ENCODE measurements at places on chromosomes 7 and 10. TPM values are rescaled to one million over a fixed set of nuclear protein-coding genes. Genes with fewer than 3 reads are reported as not detected.

- no peak for DNase-seq
Observed at GRCh38 chr10:34017281-34017680, 682.8 kb upstream of the NRP1 start.

- DNase-seq: no peak
Observed at GRCh38 chr10:106528702-106529101, 635.8 kb downstream of the SORCS1 start.

GRCh38 chr10:77319557-77319956, 318.1 kb downstream of the KCNMA1 start:
- no peak for DNase-seq

DNA sequence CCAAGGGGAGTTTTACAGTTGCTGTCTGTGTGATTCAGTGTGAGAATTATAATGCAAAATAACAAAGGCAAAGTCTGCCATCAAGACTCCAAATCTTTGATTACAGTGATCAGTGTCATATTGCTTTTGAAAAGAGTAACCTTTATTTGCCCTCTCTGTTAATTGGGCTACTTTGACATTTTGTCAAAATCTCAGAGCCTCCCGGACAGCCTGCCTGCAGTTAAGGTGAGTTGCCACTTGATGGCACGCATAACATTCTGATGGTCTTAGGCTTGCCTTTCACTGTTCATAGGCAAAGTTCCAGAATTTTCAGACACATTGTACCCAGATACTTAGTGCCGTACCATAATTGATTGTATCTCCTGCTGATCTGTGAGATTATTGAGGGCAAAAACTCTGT, 253.5 kb downstream of the ABCA13 start:
- DNase-seq: no peak

DNA sequence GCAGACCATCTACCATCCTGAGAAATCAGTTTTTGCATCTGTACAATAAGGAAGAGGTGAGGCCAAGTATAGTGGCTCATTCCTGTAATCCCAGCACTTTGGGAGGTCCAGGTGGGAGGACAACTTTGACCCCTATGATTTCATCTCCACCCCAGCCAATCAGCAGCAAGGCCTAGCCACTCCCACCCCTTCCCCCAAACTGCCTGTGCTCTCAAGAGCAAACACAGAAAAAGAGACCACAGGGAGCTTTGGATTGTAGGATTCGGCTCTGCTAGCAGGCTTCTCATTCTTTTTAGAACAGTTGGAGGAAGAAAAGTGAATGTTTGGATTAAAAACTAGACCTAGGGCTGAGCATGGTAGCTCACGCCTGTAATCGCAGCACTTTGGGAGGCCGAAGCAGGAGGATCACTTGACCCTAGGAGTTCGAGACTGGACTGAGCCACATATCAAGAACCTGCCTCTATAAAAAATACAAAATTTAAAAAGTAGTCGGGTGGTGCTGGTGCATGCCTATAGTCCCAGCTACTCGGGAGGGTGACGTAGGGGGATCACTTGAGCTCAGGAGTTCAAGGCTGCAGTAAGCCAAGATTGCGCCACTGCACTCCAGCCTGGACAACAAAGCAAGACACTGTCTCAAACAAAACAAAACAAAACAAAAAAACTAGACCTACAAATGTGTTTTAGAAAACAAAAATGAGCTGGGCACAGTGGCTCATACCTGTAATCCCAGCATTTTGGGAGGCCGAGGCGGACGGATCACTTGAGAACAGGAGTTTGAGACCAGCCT, 25.1 kb upstream of the PROSER2 start:
- DNase-seq: no peak

GRCh38 chr10:124354411-124355382, 64.0 kb downstream of the OAT start:
- DNase-seq: no peak

Gene VWDE
- total RNA-seq: not detected

Gene TMEM270
- total RNA-seq: not detected

DNA sequence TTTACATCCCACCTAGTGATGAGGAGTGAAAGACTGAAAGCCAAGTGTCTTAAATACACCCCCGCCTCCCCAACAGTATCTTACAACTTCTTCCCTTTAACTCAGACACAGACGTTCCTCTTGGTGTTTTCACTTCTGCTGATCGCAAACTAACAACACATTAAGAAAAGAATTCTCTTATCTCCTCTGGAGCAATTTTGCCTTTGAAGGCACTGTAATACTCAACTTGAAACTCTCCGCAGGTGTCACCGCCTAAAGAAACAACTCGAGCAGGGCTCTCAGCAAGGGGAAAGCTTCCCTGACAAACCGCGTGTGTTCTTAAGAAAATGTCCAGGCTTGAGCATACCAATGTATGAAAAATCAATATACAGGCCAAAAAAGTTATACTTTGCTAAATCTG, 452 bp downstream of the SEMA3C start:
- no peak for DNase-seq

GRCh38 chr10:35570397-35570796, 34.7 kb upstream of the GJD4 start:
- no peak for DNase-seq

GRCh38 chr7:156979711-156980110, 30.2 kb downstream of the NOM1 start:
- DNase-seq: no peak

Gene MMD2
- total RNA-seq: not detected

DNA sequence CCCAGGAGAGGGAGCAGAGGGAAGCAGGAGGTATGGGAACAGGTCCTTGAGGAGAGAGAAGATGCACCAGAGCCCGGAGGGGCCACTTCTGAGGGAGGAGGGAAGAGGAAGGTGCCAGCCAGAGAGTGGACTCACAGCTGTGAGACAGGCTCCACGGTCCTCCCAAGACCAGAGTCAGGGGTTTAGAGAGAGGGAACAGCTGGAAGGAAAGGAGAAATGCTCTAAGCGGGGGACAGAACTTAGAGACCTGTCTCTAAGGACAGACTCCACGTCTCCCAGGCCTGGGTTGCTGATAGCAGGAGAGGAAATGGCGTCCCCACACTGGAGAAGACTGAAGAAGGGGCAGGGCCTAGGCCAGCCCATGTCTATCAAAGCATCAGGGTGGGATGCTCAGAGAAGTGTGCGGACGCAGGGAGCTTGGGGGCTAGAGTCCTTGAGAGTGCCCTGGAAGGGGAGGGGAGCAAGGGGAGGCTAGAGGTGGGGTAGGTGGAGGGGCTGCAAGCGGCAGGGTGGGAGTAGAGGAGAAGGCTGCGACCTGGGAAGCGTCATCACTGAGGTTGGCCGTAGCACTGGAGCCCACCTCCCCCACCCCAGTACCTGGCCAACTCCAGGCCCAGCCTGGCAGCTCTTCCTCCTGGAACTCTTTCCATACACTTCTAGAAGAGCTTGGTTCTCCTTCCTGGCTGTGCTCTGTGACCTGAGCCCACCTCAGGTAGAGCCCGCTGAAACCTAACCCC, 25.6 kb upstream of the GRID1 start:
- DNase-seq: no peak

DNA sequence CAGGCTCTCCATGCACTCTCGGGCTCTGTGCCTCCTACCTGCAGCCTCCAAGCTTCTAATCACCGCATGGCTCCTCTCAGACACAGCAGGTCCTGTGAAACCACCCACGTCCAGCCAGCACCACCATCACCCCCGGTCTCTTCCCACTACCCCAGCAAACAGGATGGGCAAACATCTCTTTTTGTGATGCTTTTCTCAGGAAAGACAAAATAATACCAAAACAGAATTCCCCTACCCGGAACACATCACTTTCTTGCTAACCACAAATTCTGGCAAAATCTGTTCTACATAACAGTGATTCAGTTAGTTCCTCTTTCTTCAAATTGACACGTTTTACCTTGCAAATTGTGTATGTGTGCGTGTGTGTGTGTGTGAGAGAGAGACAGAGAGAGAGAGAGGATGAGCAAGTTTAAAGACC, 6.5 kb downstream of the SNX8 start:
- DNase-seq: no peak

Measured in neural crest cell (in vitro differentiated cells).